ENCODE measurements at places on chromosomes 2 and 18. TPM values are rescaled to one million over a fixed set of nuclear protein-coding genes. Genes with fewer than 3 reads are reported as not detected.

Gene PLCL1
- 1.1 TPM for total RNA-seq

Gene MAPK4
- 0.12 TPM for total RNA-seq

Gene LYG1
- total RNA-seq: 0.55 TPM

GRCh38 chr2:37827455-37827854 is 97.6 kb upstream of the RMDN2 start:
- no peak for DNase-seq

GRCh38 chr2:109157563-109158105 is 28.6 kb downstream of the SH3RF3 start:
- DNase-seq: no peak
